ENCODE measurements at places on chromosomes 7 and 10.

DNA sequence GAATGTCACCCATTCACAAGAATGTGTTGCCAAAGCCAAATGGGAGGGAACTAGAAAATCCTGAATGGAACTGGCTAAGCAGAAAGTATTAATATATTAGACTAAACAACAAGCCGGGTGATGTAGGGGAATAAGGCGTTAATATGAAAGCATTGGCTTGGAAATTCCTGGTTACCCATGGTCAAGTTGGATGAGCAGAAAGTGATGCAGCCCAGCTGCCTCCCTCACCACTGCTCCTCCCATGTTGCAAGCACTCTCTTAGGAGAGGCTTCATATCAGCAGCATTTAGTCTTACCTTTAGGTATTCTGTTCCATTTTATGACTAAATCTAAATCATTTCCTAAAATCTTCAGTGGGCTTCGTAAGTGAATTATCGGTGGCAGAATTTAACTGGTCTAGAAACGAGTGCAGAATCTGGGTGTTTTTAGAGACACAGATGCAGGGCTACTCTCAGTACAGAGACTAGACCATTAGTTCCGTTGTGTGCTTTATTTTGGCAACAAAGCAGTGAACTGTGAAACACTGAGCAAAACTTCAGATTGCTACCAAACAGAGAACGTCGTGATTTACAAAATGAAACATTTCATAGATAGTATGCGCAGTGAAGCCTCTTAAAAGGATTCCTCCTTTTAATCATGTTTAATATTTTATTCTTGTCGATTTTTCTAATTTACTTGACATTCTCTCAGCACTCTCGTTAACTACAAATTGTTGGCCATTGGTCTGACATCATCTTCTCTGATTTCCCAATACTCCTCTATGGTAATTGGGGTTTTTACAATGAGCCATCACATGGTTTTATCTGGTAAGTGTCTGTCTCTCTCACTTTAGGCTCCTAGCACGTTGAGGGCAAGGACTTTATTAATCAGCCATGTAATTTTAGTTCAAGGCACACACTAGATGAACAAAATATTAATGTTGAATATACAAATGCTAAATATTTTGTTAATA lies 22.0 kb upstream of the HGF start:
- no peak for DNase-seq

DNA sequence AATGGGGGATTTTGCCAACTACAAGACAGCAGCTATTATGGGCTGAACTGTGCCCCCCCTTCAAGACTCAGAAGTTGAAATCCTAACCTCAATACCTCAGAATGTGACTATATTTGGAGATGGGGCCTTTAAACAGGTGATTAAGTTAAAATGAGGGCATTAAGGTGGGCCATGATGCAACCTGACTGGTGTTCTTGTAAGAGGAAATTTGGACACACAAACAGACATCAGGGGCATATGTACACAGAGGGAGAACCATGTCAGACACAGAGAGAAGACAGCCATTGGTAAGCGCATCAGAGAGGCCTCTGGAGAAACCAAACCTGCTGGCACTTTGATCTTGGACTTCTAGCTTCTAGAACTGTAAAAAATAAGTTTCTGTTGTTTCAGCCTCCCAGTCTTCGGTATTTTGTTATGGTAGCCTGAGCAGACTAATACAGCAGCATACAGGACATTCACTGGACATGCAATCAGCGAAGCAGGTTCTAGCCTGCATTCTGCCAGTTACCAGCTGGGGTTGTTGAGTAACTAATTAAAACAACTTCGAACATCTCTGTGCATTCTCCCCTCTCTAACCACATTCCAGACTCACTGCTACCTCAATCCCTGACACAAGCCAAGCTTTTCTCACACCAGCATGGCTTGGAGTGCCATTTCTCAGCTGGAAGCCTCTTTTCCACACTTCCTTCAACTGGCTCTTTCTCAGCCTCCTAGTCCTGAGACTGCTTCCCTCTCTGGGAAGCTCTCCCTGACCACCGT lies 141.4 kb downstream of the DOCK4 start:
- no peak for DNase-seq

- no peak for DNase-seq
Observed at GRCh38 chr7:25788371-25788770, 363.6 kb upstream of the NFE2L3 start.

GRCh38 chr10:121935702-121936101 lies 7.9 kb upstream of the ATE1 start:
- no peak for DNase-seq

DNA sequence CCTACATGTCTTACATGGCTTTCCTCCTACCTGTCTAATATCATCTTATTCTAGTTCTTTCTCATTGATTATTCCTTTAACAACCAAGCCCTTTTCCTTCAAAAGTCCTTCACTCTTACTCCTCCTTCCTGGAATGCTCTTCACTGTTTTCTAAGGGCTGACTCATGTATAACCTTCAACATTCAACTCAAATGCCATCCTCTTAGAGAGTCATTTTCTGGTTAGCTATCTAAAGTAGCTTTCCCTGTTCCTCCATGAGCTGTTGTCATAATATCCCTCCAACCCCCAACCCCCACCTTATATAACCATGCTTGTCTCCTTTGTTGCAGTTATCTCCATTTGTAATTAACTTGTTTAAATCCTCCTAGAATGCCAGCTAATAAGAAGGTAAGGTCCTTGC lies 286.8 kb downstream of the ADK start:
- DNase-seq = no peak

DNA sequence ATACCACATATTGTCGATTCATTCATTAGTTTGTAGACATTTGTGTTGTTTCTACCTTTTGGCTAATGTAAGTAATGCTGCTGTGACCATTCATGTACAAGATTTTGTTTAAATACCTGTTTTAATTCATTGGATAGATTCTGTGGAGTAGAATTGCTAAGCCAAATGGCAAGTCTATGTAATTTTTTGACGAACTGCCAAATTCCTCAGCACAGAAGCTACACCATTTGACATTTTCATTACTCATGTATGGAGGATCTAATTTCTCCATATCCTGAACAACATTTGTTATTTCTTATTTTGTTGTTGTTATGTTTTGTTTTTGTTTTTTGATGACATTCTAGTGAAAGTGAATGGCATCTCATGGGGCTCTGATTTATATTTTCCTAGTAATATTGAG lies 1351.3 kb upstream of the SORCS1 start:
- no peak for DNase-seq

- no peak for DNase-seq
Observed at GRCh38 chr7:54811846-54812254, 52.8 kb upstream of the SEC61G start.

DNA sequence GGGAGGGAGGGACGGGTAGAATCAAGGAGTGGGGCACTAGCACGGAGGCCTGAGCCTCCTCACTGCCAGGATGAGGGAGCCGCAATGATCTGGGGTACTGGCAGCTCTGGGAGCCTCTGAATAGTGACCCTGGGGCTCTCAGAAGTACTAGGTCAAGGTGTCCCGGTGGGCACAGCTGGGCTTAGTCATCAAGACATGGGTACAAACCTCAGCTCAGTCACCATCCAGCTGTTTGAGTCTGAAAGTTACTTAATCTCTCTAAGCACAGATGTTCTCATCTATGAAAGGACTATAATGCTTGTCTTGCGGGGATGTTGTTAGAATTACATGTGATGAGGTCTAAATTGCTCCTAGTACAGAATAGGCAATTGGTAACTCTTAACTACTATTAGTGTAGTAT lies 276.8 kb downstream of the KCNMA1 start:
- DNase-seq = no peak
